ENCODE measurements at places on chromosomes 3 and 15.

DNA sequence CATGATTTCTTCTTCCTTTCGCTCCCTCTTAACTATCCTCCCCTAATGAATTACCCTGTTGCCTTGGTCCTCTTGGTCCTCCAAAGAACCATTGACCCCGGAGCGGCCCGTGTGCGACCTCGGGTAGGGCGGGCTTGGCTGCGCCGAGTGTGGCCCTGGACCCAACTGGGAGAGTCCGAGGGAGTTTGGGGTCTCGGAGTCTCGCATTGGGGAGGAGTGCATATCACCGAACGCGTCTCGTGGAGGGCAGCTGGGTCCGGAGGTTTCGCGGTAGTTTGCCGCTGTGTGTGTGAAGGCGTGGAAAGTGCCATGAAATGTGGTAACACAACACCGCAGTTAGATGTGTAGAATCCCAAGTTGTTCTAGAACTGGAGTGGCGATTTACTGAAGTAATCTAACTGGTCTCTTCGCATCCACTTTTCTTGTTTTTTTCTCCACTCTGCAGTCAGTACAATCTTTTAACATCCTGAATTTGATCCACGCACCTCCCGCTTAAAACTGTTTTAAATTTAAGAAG is 363 bp downstream of the GTF2E1 start:
- peak; percentile 33 for DNase-seq

DNA sequence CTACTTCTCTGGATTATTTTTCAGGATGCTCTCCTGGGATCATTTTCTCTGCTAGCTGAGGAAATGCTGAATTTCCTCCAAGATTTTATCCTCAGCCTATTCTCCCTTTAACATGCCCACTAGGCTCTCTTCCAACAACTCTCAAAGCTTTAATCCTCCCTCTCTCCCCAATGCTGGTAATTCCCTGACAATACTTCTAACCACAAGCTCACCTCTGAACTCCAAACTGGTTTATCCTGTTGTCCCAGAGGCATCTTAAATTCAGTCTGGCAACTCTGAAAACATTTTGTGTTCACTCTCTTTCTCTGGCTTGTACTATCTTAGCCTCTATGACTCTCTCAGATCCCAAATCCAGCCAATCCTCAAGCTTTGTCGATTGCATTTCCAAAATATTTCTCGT is 490.3 kb downstream of the MECOM start:
- DNase-seq = peak; percentile 44

- no peak for DNase-seq
These were observed 29.1 kb downstream of the IRAK2 start for GRCh38 chr3:10193692-10194327.

- peak; percentile 46 for DNase-seq
These were observed 406.2 kb upstream of the RARB start for GRCh38 chr3:25021816-25022215.

DNA sequence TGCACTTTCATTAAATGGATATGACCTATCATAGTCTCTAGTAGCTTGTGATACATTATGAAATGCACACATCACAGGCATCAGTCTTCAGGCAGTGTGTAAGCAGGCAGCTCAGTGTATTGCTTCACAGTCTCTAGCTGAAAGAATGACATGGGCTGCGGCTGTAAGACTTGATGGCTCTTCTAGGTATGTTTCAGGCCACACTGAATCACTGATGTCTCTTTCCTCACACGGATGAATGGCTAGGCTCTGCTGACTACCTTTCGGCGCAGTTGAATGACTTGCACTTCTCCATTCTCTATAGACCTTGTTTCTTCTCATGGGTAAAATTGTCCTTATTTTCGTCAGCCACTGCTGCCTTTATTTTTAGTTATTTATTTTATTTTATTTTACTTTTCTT is 15.4 kb downstream of the APH1B start:
- DNase-seq = peak; percentile 47

GRCh38 chr15:68775671-68776476 is 44.8 kb downstream of the ANP32A start:
- peak; percentile 93 for DNase-seq

- peak; percentile 54 for DNase-seq
These were observed 27.1 kb upstream of the GALNT15 start for GRCh38 chr3:16147220-16147994.

DNA sequence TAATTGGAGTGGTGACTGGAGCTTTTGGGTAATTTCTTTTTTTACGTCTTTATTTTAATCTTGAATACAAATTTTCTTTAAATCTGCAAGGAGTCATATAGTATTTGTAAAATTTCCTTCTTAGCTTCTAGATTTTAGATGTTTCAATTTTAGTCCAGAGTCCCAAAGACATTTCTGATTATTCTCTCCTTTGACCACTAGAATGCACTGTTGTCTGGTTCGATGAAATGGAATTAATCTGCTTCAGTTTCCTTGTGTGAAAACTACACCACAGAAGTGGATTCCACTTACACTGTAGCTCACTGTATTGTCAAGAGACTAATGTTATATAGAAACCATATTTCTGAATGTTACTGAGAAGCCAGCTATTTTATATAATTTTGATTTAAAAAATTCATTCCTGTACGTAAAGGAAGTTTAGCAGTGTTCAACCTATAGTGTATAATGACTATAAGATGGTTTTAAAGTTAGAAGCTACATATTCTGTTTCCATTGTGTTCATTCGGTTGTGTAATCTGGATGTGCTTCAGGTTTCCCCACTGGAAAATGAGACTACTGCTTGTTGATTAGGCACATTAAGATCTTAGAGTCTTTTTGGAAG is 6.1 kb downstream of the GRAMD1C start:
- peak; percentile 68 for DNase-seq

DNA sequence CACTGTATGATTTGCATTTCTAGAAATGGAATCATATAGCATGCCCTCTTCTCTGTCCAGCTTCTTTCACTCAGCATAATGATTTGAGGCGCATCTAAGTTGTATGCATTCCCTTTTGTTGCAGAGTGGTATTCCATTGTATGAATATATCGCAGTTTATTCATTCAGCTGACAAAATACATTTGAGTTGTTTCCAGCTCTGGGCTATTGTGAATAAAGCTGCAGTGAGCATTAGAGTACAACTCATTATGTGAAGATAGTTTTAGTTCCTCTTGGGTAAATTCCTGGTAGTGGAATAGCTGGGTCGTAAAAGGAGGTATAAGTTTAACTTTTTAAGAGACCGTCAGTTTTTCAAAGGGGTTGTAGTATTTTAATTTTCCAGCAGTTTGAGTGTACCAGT is 38.5 kb upstream of the POLR2M start:
- DNase-seq = no peak

DNA sequence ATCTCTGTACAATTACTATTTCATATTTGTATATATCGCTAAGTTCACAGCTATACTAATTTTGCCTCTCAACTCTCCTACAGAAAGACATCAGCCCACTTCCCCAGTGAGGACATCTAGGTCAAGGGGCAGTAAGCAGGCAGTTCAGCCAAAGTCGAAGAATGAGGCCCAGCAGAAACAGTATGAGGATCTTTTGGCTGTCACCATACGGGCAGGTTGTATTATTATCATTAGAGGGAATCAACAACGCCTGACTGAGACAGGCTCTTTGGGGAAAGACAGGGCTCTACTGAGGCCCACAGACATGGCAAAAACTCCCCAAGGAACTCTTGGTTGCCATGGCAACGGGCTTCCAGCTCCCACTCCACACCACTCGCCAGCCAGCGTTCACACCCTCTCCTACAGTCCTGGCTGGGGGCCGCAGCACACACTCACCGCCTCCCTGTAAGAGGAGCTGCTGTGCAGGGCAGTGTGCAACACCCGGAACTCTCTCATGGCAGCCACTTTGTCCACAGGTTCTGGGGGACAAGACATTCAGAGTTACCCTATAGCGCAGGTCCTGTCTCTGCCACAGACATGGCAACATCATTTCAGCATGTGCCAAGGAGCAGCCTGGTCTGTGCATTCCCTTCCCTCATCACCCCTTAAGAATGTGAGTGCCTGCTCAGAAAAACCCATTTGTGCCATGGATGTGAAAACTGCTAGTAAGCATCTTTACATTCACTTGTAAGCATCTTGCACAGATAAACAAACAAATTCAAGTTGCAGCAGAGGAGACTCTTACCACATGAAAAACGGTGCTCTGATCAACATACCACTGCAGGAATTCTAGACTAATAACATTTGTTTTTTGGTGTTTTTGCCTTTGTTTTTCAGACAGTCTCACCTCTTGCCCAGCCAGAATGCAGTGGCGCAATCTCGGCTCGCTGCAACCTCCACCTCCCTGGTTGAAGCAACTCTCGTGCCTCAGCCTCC is 8.8 kb downstream of the UBL7 start:
- DNase-seq = no peak

GRCh38 chr3:173066044-173067004 is 74.7 kb downstream of the SPATA16 start:
- peak; percentile 81 for DNase-seq

GRCh38 chr3:11381563-11381962 is 109.4 kb downstream of the ATG7 start:
- DNase-seq = no peak

- no peak for DNase-seq
These were observed 517.0 kb upstream of the PPP2R3A start for GRCh38 chr3:135448520-135448919.

DNA sequence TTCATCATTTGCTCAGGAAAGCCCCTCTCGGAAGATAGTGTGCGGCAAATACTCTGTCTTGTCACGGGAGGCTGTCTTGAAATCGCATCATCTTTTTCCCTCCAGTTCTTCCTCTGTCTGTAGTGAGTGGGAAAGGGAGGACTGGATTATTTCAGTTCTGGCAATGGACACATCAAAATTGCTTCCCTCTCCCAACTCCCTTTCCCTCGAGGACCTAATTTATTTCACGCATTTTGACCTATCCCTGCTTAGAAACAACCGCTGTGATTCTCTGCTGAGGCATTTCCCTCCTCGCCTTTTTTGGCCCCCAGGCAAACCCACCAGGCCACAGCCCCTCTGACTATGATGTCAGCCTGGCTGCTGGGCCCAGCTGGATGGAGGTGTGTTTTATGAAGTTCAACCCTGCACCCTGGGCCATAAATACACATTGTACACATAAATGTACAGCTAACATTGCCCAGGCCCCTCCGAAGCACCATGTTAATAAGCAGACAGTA is 138.7 kb upstream of the LRTM1 start:
- peak; percentile 31 for DNase-seq

DNA sequence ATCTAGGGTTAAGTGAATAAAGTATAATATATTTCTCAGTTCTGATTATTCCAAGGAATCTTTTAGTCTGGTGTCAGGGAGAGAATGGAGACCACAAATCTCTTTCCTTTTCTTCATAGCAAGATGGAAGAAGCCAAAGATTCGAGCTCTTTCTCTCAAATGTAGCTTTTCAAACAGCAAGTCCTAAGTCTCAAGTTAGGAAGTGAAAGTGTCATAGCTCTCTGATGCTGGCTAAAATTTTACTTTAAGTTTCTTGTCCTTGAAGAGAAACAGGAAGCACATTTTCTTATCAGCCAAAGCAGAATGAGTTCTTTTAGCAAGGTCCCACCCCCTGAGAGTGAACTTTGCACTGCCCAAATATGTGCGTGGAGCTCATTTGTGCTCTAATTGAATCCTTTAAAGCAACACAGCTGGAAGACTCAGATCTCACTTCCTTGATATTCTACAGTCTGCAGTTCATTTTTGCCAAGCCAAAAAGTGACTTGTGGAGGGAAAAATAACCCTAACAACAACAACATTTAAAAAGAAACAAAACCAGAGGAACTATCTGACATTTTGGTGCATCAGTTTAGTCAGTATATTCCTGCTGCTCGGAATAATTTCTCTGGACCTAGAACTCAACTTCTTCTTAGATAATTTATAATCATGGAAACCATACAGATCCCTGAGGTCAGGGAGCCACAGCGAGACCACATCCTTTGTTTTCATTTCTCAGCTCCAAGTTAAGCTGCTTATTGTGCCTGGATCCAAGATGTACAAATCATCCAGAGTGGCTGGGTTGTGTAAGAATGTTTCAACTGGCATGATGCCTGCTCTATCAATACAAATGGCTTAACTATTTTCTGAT is 238.7 kb upstream of the P2RY1 start:
- DNase-seq = peak; percentile 87

DNA sequence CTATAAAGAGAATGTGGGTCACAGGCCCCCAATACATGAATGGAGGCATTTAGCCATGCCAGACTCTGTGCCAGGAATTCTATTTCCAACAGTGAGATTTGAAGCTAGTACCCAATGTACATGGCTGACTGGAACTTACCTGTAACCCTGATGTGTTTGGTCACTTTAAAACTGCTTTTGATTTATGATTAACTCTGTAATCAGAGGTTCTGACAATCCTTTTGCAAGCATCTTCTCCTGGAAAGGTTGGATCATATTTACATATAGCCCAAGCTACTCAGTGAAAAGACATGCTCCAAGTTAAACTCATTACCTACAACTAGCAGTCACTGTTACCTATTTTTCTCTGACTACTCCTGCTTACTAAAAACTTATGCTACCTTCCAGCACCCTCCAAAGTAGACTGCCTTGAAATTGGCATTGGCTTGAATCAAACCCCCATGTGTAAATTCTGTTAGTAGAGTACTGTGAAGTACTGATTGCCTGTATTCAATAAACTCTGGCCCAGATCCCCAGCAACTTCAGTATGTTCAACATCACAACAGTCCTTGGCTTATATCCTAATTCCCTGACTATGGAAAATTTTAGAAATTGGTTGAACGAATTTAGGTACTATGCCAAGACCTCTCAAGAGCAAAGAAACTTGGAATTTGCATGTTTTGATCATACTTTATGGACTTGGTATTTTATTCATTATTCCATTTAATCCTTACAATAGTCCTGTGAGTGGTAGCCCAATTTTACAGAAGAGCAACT is 665.6 kb upstream of the NECTIN3 start:
- no peak for DNase-seq

GRCh38 chr15:48149858-48150257 is 28.2 kb downstream of the MYEF2 start:
- DNase-seq = peak; percentile 81
